Stimulated activated CD8-positive, alpha-beta memory T cell treated with anti-CD3 and anti-CD28 coated beads, Interleukin-15, amount 100 ng/mL, for 48 hours (primary cell): ENCODE measurements at places on chromosomes 11 and 22.

- no peak for DNase-seq
Measured at GRCh38 chr11:118670063-118670462, 9.4 kb downstream of the TREH start.

- no peak for DNase-seq
Measured at GRCh38 chr11:77724636-77725035, 87.0 kb upstream of the CLNS1A start.

DNA sequence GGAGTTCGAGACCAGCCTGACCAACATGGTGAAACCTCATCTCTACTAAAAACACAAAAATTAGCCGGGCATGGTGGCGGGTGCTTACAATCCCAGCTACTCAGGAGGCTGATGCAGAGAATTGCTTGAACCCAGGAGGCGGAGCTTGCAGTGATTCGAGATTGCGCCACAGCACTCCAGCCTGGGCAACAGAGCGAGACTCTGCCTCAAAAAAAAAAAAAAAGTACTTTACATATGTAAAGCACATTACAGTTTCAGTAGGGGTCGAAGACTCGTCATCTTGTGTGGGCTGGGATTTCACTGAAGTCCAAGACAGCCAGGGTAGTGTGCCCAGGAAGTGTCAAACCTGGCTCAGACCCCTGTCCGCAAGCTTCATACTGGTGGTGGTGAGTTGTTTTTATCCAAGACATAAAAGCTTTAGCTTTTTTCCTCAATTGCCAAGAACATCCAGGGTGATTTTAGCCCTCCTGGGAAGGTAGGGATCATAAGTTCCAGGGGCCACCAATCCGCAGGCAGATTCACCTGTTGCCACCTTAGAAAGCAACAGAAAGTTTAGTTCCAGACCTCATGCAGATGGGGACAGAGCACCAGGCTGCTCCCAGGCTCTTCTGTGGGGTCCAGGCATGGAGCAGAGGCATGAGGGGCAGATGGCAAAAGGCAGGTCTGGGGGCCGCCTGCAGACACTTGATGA is 21.6 kb upstream of the ADORA2A start:
- DNase-seq: no peak

DNA sequence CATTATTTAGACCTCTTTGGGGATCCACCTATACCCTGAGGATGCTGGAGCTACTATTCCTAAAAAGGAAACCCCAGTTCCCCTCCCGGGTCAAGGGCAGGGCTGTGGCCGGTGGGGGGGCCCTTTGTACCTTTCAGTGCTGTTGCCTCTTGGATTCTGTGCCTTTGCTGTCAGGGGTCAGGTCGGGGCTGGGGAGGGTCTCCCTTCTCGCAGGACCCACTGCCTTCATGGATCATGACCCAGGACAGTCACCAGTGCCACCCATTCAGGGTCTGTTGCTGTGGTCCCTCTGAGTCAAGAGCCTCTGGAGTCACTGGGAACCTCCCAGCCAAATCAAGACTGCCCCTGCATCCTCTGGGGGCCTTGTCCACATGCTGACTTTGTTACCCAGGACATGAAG is 78.1 kb upstream of the CCND1 start:
- DNase-seq: no peak

DNA sequence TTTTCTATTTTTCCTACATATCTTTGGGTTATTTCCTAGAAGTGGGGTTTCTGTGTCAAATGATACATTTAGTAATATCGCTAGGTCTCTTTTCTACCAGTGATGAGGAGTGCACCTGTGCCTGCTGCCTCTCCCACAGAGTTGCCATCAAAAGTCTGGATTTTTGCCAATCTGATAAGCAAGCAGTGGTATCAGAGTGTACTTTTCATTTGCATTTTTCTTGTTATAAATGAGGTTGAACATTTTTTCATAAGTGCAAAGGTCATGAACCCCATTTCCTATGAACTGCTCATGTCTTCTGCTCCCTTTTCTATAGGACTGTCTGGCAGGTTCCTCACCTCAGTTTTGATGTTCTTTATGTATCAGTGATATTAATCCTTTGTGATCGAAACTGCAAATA is 1.7 kb downstream of the TRPM5 start:
- DNase-seq: no peak

- DNase-seq: no peak
Measured at GRCh38 chr22:20423906-20424551, 13.6 kb downstream of the SCARF2 start.

- DNase-seq: no peak
Measured at GRCh38 chr11:104704146-104704830, 194.0 kb downstream of the CASP12 start.

- no peak for DNase-seq
Measured at GRCh38 chr22:45225732-45226502, 14.8 kb downstream of the KIAA0930 start.

GRCh38 chr11:74641905-74642304 is 49.5 kb downstream of the POLD3 start:
- no peak for DNase-seq

DNA sequence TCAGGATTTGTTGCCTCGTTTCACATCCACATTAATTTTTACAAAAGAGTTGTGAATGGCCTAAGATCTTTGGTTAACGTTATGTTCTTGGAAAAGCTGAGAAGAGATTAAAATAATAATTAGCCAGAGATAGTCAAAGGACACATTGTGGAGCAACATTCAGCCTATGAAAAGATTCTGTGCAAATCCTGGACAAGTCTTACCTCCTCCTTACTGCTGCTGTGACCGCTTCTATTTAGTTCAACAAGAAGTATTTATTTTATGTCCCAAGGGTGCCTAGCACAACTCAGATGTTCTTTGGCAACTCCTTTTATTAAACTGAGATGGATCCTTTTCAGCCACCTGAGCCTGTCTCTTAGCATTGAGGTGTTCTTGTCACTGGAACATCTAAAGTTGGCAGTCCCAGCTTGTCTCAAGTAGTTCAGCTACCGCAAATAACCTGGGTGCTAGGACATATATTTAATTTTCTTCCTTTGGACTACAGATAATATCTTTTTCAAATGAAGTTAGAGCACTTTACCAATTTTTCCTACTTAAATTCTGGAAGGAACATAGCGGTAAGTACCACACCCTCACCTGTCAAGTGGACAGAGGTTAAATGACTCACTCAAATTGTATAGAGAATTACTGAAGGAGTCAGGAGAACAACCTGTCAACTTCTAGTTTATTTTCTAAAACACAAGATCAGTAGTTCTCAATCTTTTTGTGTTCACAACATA is 80.5 kb upstream of the CHRM4 start:
- DNase-seq: no peak

- DNase-seq: no peak
Measured at GRCh38 chr22:33357981-33358399, 299.8 kb upstream of the SYN3 start.

DNA sequence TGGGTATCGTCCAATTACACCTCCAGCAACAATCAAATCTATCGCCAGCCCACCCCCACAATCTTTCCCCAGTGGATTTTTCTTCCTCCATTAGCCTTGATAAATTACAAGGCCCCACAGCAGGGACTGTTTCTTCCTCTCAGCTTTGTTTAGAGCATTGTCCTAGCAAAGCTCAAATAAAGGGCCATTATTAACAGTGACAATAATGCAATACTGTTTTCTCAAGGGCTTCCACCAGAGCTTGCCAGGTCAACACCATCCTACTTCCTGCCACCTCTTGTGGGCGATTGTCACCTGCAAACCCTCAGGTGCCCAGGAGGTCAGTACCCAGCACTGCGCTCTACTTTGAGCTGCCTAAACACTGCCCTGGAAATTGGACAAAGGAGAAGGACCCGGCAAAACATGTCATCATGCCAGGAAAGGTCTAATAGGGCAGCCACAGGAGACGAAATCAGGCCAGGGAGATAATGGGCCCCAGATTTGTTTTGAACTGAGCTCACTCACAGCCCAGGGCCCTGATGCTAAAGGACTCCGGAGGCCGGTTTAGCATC is 95.2 kb downstream of the ABTB2 start:
- no peak for DNase-seq

DNA sequence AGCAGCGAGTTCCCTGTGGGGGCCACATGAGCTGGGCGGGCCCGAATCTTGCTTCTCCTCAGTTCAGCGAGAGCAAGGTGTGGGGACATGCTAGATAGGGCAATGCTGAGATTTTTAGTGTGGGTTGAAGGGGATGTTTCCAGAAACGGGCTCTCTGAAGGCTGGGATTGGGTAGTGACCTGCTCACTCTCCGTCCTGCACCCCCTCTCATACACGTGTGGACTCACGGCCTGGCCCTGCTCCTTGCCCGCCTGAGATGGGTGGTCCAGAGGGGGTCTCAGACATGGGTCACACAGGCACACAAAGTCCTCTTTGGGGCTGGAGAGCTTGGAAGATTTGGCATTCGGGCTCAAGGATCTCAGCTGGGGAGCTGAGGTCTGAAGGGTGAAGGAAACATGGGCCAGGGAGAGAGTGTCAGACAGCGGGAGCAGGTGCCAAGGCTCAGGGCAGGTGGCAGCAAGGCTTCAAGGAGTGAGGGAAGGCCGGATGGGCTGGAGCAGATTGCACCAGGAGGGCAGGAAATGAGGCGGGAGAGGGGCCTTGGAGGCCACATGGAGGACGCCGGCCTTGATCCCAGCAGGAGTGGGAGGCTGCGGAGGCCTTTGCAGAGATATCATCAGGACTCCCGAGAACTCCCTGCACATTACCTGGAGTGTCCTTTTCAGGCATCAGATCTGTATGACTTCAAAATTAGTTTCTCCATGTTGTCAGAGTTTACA is 74.1 kb downstream of the PARVB start:
- no peak for DNase-seq
